HTR-8/SVneo (cell line): ENCODE measurements at places on chromosomes 12 and 14.

- no peak for DNase-seq
These were observed 117.9 kb downstream of the DPF3 start for GRCh38 chr14:72775923-72776554.

- DNase-seq, result no peak
These were observed 733 bp downstream of the TTC7B start for GRCh38 chr14:90815572-90815821.

GRCh38 chr12:52364061-52364460, 3.2 kb downstream of the KRT85 start:
- DNase-seq, result no peak

DNA sequence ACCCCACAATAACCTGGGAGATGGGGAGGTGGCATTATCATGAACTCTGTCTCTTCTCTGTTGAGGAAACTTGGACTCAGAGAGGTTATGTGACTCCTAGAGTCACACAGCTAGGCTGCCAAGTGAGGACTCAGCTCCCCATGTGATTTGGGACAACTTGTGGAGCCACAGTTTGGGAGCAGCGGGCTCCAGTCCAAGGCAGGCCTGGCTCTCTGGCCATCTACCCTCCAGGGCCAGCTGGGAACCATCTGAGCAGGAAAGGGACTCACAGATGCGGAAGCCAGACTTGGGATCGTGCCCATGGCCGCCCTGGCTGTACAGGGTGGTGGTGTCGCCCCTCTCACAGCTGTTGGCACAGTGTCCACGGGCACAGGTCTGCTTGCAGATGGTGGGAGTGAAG, 59.1 kb downstream of the ISCA2 start:
- no peak for DNase-seq

DNA sequence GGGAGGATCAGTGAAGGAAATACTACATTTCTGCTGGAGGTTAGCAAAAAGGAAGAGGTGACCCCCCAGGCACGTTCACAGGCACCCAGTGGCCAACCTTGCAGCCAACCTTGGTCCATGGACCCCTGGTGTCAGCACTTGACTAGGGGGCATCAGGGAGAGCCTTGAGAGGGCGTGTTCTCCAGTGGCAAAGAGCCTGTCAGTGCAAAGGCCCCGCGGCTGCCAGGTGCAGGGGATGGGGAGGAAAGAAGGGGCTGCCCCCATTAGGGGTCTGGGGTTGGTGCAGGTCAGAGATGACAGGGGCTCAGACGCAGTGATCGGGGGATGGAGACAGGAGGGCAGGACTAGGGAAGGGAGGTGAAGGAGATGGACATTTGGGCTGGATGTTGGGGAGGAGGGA, 22.7 kb upstream of the ULK1 start:
- no peak for DNase-seq

GRCh38 chr12:120121343-120121742, 4.8 kb upstream of the RAB35 start:
- no peak for DNase-seq

GRCh38 chr12:8088574-8088973, 6.5 kb downstream of the NECAP1 start:
- no peak for DNase-seq

DNA sequence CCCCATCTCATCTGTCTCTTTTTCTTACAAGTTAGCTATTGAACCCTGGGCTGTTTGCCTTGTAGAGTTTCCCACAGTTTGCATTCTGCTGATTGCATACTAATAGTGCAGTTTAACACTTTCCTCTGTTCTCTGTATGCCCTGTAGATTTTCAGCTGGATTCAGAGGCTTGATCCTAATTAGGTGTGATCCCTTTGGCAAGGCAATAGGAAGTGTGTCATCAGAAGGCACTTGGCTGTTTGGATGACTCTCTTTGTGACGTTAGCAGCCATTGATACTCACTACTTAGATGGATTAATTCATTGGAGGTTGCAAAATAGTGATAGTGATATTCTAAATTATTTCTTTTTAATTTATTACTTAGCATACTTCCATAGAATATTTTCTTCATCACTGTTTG, 33.6 kb downstream of the FUT8 start:
- DNase-seq, result no peak
